Iris pigment epithelial cell (primary cell): ENCODE measurements at places on chromosomes 6 and 20.
A peak's percentile ranks its signal among the peaks of the same experiment; 100 is the strongest.

DNA sequence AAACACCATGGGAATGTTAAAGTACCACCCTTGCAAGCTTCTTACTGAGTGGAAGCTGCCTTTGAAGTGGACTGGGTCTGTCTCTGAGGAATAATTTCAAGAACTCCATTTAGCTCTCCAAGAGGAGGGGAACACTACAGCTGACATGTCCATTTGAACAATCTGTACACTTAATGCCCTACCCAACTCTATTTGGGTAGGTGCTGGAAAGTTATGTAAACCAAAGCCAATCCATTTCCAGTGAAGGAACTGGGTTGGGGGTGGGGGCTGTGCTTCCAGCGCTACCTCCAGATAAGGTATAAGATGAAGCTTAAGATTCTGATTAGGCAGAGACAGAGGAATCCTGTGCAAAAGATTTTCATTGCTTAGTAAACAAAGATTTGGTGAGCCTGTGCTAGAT is 122.0 kb downstream of the TCP11 start:
- DNase-seq = no peak

DNA sequence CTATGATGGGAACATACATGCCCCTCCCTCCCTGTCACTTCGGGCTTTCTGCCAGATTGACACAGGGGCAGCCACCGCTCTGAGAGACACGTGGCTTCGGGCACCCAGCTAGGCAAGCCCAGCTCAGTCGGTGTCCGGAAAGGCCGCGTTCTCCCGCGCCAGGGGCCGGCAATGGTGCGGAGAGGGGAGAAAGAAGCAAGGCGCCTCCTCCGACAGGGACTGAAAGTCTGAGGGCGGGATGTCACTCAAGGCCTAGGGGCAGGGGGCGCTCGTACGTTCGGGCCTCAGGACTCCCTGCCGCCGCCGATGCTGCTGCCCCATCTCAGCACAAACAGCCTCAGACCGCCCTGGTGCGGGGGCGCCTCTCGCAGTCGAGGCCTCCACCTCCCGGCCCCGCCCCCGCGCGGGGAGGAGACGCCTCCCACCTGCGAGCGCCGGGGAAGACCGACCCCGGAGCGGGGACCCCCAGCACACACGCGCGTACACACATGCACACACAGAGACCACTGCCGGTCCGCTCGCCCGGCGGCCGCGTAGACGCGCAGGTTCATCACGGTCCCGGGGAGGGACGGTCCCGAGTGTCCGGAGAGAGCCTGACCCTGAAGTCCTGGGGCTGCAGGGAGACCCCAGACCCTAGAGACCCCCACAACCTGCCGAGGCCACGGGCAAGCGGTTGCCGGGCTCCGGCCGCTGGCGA is 1.9 kb downstream of the GRM4 start:
- DNase-seq = peak; percentile 9

DNA sequence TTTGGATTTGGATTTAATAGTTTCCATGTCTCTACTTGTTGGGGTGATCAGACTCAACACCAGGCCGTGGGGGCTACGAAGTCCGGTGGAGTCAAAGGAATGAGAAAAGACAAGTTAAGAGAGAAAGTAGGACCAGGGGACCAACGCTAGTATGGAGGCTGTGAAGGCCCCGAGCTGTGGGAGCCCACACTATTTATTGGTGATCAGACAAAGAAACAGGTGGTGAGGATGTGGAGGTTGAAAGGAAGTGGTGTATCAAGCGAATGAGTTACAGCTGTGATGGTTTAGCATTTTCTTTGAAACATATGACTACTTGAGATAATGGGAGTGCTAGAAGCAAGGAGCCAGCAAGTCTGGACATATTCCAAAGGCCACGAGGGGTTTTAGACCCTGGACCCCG is 62.4 kb downstream of the AKAP7 start:
- DNase-seq = no peak

DNA sequence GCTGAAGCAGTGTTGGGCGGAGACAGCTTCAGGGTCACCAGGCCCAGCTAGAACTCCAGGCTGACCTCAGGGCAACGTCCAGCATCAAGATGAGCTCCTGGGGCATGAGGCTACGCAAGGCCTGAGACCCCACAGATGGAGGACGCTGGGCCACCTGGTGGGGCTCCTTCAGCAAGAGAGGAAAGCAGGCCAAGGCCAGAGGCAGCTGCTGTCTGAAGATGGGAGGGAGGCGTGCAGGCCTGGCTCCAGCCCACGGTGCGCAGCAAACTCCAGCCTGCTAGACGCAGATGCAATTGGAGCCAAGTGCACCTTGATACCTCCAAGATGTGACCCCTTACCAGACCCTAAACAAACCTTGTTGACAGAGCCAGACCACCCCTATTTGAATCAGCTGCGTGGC is 220.9 kb upstream of the RREB1 start:
- no peak for DNase-seq

DNA sequence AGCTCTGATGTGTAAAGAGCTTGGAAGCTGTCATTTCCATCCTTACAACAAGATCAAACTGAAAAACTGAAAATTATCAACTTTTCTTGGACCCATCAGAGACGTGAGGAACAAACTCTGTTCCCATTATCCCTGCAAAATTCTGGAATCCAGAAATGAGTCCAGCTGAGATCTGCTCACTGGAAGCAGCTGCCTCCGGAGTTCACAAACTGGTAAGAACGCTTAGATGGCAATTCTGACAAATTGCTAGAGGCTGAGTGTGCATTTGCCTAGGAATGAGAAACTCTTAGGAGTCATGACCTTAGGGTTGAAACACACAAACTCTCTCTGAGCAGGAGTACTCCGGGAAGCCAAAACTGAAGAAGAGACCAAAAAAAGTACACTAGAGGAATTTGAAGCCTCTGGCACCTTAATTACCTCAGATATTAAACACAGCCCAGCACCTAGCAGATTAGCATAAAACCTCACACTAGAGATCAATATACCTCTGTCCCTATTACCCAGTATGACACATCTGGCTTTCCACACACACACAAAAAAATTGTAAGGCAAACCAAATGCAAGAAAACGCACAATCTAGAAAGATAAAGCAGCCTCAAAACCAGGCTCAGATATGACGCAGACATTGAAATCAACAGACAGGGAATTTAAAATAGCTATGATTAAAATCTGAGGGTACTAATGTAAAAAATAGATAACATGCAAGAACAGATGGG is 233.5 kb upstream of the SGK1 start:
- peak; percentile 88 for DNase-seq

DNA sequence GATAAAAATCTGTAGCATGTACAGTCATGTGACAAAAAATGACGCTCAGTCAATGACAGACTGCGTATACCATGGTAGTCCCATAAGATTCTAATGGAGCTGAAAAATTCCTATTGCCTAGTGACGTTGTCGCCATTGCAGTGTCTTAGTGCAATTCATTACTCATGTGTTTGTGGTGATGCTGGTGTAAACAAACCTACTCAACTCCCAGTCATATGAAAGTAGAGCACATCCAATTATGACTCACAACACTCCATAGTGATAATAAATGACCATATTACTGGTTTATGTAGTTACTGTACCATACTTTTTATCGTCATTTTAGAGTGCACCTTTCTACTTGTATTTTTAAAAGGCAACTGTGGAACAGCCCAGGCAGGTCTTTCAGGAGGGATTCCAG is 45.0 kb downstream of the TFAP2A start:
- peak; percentile 75 for DNase-seq

DNA sequence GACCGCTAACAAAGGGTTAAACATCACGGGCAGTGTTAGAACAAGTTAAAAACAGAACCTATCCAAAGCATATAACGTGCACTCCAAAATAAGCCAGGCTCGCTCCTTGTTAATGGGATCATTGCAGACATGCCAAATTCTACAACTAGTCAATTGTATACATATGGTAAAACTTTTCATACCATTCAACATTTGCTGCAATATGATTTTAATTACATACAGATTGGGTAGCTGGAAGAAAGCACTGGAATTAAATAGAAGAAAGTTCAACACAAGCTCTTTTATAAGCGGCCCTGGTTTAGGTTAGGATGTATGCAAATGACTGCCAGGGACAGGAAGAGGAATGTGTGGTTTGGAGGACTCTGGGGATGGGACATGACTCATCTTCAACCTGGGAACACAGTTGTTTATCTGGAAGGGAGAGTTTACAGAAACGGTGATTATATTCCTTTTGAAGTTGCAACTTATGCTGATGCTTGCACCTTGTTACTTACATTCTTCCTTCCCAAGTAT is 62.5 kb upstream of the TIAM2 start:
- DNase-seq = peak; percentile 82

- no peak for DNase-seq
Observed at GRCh38 chr6:120108061-120108795, 758.7 kb upstream of the MAN1A1 start.

DNA sequence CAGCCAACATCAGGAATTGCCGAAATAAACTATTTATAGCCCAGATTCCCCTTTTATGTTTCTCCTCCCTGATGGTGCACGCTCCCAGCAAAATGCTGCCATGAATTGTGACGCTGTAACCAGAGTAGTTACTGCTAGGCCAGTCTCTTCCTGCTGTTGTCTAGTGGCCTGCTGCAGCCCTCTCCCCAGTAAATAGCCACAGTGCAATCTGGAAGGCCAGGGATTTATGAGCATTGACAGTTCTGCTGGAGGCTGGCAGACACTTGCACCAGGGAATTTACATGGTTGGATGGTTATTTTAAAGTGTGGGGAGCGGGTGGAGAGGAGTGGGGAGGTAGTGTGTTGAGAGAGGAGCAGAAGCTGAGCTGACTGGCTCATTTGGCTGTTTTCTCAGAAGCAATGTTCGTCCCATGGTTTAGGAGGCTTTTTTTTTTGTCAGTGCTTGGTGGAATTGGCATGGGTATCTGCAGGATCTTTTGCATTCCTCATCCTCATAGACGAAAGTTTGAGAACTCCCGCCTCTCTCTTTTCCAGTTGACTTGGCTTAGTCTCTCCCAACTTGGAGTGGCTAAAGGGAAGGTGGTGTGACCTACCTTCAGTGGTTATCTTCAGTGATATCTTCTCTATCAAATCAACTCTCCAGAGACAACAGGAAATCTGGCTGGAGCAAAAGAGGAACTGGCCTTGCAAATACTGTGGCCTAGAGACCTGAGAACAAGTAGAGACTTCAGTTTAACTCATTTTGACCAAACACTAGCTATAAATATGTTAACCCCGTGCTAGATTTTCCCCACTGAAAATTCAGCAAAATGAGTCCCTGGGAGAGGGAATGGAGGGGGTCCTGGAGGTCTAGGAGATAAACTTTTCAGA is 99.3 kb upstream of the VSTM2L start:
- DNase-seq = no peak

DNA sequence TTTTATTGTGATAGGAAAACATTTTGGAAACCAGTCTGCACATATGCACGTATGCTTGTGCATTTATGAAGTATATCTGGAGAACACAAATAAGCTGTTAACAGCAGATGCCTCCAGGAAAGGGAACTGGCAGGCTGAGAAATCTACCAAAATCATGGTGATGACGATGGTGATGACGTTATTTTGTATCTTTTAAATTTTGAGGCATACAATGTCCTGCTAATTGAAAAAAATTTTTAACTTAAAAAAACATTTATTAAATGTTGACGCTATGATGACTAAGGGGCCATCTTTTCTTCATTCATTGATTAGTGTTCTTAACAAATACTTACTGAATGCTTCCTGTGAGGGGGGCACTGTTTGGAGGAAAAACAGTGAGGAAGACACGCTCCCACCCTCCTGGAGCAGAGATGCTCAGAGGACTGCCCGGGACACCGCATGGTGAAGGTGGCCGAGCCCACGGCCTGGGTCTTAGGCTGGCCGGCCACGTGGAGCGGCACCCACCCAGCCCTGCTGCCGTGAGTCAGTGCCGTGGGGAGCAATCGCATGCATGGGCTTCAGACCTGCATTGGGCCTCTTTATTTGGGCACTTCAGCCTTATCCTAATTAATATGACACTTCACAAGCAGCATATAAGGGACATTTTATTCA is 15.9 kb upstream of the ENTPD6 start:
- DNase-seq = no peak

GRCh38 chr6:118889163-118889562 is 4.8 kb upstream of the ASF1A start:
- no peak for DNase-seq

- no peak for DNase-seq
Observed at GRCh38 chr6:130204322-130204721, 18.4 kb downstream of the SAMD3 start.

DNA sequence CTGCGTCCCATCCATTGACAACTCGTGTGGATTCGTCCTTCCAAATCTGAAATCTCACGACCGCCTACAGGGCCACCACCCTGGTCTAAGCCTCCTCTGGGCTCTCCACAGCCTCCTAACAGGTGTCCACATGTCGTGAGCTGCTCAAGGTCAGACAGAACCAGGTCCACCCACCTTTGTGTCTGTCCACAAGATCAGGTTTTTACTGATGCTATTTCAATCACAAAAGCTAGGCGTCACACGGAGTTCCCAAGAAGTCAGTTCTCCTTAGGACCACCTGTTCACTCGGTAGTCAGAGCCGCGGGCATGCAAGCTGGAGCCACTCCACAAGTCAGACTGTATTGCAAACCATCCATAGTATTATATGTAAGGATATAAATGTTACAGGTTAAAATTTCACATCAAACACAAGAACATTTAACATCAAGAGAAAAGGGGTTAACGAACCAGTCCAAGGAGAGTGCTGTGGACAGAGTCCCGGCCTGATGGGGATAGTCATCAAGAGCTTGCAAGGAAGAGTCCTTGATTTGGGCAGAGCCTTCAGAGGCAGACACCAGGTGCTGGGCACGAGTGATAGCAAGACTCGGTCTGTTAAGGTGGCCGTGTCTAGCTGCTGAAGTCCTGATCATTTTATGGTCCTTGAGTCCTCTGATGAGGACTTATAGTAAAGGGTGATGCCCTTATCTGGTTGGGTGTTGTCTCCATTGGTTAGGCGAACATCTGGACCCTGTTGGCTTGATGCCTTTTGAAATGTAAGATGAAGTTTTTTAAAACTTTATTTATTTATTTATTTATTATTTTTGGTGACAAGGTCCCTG is 731 bp upstream of the DNPH1 start:
- no peak for DNase-seq

DNA sequence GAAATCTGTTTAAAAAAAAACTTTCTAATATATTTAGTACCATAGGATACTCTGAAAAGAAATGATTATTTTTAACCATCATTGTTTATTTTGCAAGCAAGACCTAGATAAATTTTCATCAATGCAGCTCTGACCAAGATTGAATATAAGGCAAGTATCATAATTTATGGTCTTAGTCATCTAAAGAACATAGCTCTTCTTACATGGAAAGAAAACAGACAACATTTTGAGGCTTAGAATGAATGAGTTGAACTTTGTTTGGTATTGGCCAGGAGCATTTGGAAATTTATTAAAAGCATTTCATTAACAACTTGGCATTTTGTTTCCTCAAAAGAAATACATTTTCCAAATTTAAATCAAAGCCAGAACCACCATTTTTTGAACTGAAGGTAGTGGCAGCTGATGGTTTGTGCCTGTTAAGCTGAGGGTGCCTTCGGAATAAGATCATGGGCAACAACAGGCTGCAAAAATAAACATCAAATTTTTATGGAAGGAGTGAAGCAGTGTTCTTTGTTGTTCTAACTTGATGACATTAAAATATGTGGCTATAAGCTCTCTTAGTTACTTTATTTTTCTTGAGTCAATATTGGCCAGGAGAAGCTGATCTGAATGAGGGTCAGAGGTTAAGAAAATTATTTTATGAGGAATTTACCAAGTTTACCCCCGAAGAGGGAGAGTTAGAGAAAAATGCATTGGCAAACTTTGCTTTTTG is 6.7 kb upstream of the ATXN1 start:
- no peak for DNase-seq

- DNase-seq = no peak
Observed at GRCh38 chr6:40390144-40390800, 196.9 kb downstream of the LRFN2 start.

- peak; percentile 24 for DNase-seq
Observed at GRCh38 chr6:42193491-42193894, 1.3 kb downstream of the GUCA1B start.

GRCh38 chr6:26359765-26360164 is 5.2 kb upstream of the BTN3A2 start:
- DNase-seq = no peak
